ENCODE measurements at places on chromosomes 7 and 10.
A peak's percentile ranks its signal among the peaks of the same experiment; 100 is the strongest.

GRCh38 chr10:34791228-34791627, 23.9 kb downstream of the PARD3 start:
- no peak for DNase-seq

DNA sequence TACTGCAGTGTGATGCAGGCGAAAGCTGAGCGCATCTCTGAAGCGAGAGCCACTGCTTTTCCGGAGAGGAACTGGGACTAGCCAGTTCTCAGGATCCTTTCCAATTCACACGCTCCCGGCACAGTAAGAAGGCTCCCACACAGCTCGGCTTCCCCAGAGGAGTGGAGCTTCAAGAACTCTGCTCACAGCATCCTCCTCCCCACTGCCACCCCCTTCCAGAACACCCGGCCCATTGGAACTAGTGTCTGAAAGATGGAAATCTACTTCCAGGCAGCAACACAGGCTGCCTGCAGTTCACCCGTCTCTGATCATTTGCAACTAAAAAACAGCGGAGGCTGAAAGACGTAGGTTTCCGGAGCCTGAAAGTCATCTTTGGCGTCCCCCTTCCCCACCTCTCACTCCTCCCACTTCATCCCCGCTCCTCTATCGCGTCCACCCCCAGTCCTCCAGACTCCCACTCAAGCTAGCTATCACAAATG, at the start of gene DGKB:
DGKB (minus strand) TSS at position 163 of the 479 bp plus-strand sequence.
- DNase-seq, result no peak

GRCh38 chr10:48804740-48805182, 120.1 kb downstream of the WDFY4 start:
- DNase-seq, result no peak

DNA sequence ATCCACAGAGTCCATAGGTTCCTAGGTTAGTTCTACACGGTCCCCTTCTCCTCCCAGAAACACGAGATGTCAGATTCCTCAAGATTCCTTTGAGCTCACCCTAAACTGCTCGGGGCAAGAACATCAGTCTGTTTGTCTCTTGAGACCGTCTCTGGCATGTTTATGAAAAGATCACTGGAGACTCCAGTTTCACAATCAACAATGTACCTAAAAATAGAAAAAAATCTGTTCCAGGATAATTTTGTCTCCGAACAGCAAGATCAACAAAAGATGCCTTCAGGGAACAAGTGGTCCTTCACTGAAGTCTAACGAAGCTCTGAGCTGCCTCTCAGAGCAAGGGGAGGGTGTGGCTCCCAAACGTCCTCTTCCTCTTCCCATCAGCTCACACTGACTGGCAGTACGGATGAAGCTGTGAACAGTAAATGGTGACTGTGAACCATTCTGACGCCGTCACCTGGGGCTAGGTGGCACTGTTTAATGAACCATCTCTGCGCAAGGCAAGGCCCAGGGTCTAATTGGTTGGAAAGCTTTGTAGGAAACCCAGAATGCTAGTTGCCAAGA, 156.2 kb upstream of the LYZL1 start:
- no peak for DNase-seq

- DNase-seq, result no peak
Observed at GRCh38 chr7:42479816-42480633, 243.0 kb upstream of the GLI3 start.

DNA sequence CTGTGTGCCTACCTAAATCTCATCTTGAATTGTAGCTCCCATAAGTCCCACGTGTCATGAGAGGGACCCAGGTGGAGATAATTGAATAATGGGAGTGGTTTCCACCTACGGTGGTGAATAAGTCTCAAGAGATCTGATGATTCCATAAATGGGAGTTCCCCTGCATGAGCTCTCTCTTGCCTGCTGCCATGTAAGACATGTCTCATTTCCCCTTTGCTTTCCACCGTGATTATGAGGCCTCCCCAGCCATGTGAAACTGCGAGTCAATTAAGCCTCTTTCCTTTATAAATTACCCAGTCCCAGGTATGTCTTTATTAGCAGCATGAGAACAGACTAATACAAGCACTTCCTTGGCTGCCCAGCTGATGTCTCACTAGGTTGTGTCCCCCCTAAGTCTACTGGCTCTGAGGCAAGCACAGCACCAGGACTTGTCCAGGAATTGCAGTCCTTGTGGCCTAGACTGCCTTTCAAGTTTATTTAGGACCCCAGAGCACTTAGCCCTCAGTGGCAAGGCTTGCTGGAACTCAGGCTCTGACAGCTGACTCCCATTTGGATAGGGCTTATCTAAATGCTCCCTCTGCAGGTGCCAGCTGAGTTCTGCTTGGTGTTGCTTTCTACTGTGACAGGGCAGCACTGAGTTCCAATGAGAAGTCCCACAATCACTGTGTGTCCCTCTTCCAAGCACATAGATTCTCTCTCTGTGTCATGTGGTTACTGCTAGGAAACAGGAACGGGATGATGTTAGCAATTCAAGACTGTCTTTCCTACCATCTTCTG, 59.0 kb upstream of the TAS2R16 start:
- DNase-seq, result no peak

DNA sequence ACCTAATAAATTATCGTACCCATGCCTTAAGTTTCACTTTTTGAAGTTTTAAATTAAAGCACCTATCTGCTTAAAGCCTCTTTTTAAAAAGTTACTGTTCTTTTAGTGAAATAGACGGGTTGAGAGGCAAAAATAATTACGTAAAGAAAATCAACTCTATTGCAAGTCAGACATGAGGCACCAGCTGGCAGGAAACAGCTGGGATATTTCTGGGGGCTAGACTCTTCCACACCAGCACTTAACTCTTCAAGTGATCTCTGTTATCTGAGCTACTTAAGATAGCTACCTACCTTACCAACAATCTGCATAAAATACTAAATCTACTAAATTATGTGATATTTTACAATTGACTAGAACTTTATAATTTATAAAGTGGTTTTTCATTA, 35.8 kb downstream of the GBF1 start:
- DNase-seq, result no peak

DNA sequence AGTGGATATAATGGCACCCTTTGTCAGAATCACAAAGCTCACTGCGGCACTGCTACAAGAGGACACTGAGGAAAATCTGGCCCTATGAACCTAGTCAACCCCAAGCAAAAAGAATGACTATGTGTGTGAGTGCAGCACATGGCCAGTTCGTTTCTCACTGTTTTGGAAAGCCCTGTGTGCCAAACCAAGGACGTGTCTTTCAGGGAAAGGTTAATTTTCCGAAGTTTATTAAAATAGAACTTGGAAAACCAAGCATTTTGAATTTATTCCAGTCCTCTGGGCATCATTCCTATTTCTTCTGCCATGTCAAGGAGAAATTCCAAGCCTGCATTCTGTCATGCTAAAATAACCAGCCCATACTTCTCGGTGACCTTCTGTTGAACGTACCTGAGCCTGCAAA, 471.8 kb downstream of the PLXDC2 start:
- no peak for DNase-seq

- no peak for DNase-seq
Observed at GRCh38 chr10:112361951-112362751, 11.8 kb upstream of the ACSL5 start.

DNA sequence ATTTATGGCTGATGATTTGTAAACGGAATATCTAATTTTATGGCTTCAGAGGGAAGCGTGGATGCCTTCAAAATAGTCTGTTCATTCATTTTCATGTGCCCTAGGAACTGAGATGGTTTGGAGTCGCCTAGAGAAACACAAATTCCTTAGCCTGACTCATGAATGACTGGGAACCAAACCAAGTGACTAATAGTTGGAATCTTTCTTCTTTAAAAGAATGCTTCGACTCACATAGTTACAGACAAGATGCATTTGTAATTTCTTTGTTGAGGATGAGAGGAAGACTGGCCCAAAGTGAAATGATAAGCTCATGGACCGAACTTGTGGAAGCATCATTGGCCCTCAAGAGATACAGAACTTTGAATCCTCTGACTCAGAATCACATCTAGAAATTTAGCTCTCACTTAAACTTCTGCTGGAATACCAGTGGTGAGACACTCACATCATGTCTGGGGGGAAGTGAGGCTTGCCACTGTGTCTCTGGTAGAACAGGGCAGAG, 1107.2 kb downstream of the NRG3 start:
- DNase-seq, result no peak

- DNase-seq, result no peak
Observed at GRCh38 chr10:75145590-75145989, 34.1 kb downstream of the SAMD8 start.

- DNase-seq, result peak; percentile 46
Observed at GRCh38 chr7:93036807-93037206, 81.0 kb downstream of the SAMD9 start.

DNA sequence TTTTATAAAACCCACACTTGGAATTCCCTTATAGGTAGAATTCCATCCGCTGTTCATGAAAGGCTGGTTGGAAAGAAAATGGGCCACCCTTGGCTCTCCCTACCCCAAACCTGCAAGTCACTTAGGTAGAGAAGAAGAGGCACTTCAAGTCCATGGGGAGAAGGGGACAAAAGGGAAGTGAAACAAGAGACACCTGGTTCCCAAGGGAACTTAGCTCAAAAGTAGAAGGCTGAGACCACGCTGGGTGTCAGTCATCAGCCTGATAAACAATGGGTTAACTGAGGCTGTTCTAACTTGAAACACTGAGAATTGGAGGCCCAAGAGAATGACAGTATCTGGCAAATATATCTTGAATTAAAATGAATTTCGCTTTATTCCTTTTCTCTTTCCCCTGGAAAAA, 330.8 kb upstream of the NFE2L3 start:
- DNase-seq, result no peak

GRCh38 chr10:35575640-35576039, 29.5 kb upstream of the GJD4 start:
- no peak for DNase-seq

- DNase-seq, result no peak
Observed at GRCh38 chr7:117785431-117785830, 87.8 kb downstream of the CTTNBP2 start.

- DNase-seq, result no peak
Observed at GRCh38 chr7:153567426-153567825, 484.8 kb upstream of the DPP6 start.

- no peak for DNase-seq
Observed at GRCh38 chr7:137768366-137768765, 78.4 kb downstream of the DGKI start.

DNA sequence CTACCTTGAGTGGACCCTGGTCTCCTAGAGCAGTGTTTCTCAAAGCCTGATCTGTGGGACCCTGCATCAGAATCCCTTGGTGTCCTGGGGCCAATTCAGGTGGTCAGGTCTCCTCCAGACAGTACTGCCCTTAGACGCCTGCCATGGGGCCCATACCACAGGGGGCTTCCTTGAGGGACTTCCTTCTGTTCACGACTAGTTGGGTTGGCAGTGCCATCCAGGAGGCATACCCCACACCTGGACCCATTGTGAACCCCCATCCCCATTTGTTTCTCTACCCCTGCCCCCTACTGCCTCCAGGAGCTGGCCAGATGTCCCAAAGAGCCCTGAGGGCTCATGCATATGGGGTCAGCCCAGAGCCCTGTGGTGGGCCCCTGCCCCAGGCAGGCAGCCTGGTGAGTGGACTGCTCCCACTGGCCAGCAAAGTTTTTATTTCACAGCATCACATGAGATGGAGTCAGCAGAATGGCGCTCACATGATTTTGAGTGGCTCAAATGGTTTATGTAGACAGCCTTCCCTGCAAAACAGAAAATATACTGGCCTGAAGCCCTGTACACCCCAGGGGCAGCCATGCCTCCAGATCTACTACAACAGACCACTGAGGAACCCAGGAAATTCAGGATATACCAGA, 259.9 kb upstream of the ZMIZ1 start:
- no peak for DNase-seq

DNA sequence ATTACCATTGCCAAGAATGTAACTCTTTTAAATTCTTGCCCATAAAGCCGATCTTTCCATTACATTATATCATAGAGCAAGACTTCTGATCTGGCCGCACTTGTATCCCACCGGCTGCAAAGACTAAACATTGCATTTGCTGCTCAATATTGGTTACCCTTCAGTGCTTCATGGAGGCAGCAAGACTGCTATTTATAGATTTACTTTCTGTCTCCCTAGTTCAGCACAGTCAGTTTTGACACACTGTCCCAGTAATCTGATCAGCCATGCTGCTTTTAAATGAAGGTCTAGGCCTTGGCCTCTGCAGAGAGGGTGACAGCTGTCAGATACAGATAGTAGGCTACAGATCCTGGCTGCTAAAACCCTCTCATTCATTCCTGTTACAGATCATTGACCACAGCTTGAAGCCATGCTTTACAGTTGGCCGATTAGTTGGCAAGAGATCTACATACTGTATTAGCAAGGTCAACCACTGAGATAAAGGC, 562.6 kb upstream of the GALNT17 start:
- no peak for DNase-seq

- DNase-seq, result no peak
Observed at GRCh38 chr7:139823959-139824521, 5.0 kb upstream of the TBXAS1 start.

- DNase-seq, result no peak
Observed at GRCh38 chr7:138258197-138258559, 181.9 kb downstream of the AKR1D1 start.

GRCh38 chr7:152751449-152752141, 8.0 kb upstream of the ACTR3B start:
- DNase-seq, result no peak

- no peak for DNase-seq
Observed at GRCh38 chr10:69904533-69904932, 102.8 kb downstream of the COL13A1 start.

GRCh38 chr10:21602313-21602712, 68.3 kb downstream of the MLLT10 start:
- DNase-seq, result no peak

GRCh38 chr7:37251222-37251621, 197.4 kb downstream of the ELMO1 start:
- no peak for DNase-seq

DNA sequence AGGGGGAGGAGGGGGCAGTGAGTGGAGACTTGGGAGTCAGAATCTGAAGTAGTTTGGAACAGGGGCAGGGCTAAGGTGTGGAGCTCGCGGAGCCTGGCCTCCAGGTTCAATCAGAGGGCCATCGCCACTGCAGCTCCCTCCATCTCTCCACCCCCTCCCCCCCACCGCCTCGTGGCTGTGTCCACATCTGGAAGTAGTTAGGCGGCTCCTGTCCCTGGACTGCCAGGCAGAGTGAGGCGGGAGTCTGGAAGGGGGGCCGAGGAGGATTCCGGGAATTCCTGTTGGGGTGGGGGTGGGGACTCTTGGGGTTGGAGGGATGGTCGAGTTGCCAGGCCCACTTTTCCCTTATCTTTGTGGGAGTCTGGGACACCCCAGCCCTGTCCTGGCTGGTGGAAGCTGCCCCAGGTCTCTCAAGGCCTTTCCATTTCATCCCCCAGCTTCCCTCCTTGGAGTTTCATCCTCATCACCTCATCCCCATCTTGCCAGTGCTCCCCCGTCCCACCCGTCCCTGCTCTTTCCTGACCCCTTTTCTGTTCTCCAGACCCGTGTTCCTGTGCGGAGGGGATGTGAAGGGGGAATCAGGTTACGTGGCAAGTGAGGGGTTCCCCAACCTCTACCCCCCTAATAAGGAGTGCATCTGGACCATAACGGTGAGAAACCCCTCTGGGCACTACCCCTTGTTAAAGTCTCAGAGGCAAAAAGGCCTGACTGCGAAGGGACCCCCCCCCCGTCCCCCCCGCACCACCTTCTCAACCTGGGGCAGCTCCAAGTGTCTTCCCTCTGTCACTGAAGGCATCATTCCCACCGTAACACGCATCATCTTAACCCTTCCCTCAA, 944 bp downstream of the PCOLCE start:
- no peak for DNase-seq
